ENCODE measurements at places on chromosomes 5 and 9.

DNA sequence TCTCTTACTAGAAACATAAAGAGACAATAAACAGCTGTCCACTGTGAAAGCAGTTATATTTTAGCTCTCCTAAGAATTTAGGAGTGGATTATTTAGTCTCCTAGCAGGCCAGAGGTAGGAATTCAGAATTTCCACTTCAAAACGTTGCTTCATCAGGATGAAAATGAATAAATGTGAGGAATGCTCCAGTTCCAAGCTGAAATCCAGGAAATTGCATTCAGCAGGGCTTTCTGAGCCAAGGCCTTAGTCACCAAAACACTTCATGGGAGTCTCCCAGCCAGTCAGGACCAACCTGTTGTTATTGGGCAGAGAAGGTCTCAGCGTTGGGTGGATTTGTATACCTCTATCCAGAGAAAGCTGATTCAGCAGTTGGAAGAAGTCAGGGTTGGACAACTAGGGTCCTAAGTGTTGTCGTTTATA is 1040.3 kb downstream of the TLE1 start:
- no peak for DNase-seq

GRCh38 chr5:57499262-57500050 is 16.8 kb upstream of the ACTBL2 start:
- peak; percentile 54 for DNase-seq

DNA sequence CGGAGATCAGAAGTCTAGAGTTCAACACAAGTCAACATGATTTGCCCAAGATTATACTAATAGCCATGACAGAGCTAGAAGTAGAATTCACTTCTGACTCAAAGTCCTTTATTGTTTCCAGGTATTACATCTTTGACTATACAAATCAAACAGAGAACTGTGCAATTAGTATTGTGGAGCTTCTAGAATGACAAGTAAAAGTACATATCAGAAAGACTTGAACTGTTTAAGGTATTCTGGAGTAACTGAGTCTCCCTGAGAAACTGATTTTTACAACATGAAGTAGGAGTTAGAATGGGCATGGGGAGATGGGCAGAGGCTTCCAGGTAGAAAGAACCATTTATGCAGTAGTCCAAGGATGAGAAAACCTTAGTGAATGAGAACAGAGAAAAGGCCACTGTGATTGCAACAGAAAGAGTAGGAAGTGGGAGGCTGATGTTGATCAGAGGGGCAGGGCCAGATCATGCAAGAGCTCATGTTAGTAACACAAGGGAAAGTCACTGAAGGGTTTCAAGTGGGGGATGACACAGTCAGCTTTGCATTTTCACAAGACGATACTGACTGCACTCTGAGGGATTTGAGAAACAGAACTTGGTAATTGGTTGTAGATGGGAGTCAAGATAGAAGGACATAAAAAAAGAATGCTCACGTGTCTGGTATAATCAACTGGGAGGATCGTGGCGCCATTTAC is 280.7 kb downstream of the RFX3 start:
- no peak for DNase-seq

DNA sequence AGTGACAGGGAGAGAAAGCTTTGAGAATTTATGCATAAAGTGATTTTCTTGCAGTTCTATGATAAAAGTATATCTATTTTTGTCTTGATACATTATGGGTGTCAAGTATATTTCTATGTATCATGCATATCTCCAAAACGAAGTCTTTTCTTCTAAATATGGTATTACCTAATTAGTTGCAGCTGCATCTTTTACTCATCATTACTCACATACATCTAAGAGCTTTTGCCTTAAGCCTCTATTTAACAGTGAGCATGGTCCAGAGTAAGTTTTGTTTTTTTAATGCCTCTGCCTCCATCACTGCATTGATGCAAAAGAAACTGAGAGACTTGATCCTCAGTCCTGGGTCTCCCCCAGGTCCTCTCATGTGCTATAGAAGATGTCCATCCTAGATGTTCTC is 40.0 kb upstream of the SMC5 start:
- DNase-seq = no peak

GRCh38 chr5:54471398-54471797 is 15.9 kb downstream of the HSPB3 start:
- DNase-seq = no peak

- DNase-seq = no peak
Observed at GRCh38 chr5:50447228-50447627, 6.1 kb upstream of the EMB start.

DNA sequence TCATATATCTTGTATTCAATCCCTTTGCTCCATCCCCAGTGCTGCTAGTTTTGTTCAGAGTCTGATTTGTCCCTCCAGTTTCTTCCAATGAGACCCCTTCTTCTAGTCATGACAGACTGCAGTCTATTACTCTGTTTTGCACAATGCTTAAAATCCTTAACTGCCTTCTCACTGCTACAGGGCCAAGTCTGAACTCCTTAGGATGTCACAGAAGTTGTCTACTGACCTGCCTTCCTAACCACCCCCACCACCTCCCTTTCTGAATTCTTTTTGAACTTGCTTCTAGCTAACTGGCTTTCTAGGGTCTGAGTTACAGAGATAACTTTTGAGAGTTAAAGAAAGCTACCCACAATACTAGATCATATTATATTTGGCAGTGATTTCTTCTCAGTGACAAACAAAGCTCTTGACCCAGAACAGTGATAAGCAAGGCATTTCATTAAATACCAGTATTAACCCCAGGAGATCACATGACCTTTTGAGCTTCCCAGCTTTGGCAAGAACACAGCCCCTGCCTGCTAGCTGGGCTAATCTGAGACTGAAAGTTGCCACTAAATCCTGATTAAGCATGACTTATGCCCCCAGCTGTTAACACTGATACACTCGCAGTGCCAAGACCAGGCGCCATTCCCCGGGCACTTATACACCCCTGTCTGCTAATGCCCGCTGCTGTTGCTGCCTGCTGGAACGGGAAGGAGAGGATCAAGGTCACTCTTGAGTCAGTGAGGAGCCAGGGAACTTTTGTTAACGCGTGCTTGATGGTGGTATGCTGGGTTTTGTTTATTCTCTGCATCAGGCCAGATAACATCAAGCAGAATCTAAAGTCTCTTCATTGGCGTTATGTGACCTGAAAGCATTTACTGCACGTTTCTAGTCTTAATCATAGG is 36.4 kb upstream of the ADAMTSL1 start:
- DNase-seq = peak; percentile 20

DNA sequence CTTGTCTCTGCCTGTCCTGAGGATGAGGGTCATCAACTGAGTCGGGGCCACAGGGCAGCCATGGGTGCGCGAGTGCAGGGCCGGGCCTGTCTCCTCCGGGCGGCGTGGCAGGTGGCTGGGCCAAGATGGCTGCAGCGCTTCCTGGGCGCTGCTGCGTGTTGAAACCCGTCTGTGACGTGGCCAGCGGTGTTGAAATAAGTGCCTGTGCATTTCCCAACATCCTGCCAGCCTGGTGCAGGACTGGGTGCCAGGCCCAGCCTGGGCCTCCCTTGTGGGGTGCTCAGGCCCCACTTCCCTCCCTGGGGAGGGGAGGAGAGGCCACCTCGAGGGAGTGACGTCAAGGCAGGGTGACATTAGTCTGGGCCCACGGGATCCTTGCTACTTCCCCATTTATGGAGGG is 45.5 kb downstream of the RXRA start:
- no peak for DNase-seq

GRCh38 chr5:173310218-173310769 is 17.9 kb downstream of the STC2 start:
- DNase-seq = no peak

- DNase-seq = no peak
Observed at GRCh38 chr5:50415912-50416311, 25.2 kb downstream of the EMB start.

All from SK-N-DZ (cell line).